Effector CD4-positive, alpha-beta T cell (primary cell): ENCODE measurements at places on chromosomes 11 and 22.

DNA sequence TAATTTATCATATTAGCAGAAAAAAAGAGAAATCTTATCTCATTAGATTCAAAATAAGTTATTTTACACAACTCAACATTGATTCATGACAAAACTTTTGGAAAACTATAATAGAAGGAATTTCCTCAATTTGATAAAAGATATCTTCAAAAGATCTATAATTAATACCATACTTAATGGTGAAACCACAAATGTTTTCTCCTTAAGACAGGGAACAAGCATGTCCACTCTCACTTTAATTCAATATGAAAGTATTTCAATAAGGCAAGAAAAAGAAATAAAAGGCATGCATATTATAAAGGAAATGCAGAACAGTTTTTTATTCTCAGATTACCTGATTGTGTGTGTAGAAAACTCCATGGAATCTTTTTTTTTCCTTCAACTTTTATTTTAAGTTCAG, 23.6 kb downstream of the MTNR1B start:
- DNase-seq: no peak

DNA sequence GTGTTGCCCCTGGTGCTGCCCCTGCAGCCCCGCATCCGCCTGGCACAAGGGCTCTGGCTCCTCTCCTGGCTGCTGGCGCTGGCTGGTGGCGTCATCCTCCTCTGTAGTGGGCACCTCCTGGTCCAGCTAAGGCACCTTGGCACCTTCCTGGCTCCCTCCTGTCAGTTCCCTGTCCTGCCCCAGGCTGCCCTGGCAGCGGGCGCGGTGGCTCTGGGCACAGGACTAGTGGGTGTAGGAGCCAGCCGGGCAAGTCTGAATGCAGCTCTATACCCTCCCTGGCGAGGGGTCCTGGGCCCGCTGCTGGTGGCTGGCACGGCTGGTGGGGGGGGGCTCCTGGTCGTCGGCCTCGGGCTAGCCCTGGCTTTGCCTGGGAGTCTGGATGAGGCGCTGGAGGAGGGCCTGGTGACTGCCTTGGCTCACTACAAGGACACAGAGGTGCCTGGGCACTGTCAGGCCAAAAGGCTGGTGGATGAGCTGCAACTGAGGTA, 278 bp downstream of the ROM1 start:
- no peak for DNase-seq

- no peak for DNase-seq
These were observed 26.3 kb downstream of the MYBPC3 start for GRCh38 chr11:47326198-47326597.

DNA sequence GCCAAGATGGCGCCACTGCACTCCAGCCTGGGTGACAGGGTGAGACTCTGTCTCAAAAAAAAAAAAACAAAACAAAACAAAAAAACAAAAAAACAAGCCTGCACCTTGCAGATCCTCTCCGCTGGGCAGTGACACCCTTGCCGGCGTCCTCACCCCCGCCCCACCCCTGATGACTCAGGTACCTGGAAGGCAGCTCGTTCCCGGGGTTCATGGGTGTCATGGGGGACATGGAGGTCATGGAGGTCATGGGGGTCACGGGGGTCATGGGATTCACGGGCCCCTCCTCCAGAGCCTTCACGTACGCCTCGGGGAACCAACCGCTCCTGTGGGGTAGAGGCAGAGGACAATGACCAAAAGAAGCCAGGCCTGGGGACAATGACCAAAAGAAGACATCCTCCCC, 3.0 kb upstream of the SLC16A8 start:
- no peak for DNase-seq

DNA sequence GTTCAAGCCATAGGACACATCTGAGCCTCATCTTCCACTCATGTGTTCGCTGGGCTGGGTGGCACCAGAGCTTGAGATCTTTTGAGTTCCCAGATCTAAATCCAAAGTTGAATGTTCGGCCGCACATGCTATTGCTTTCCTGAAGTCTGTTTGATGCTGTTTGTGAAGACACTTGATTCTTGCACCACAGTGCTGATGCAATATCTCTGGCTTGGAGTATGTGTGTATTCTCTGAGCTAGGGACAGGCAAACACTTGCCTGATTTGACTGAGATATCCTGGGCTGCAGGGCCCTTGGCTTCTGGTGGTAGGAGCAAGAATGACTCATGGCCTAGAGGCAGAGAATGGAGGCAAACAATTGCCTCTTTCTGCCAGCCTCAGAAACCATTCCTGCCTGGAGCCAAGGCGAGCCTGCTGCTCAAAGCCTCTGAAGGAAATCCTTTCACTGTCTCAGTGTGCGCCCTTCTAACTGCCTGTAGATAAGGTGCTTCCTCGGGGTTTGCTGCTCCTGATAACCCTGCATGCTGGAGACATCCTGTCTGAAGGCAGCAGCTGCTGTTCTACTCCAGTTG, 73.0 kb downstream of the CYB5R2 start:
- DNase-seq: no peak

GRCh38 chr11:117606211-117606610, 190.8 kb downstream of the DSCAML1 start:
- DNase-seq: no peak
